ENCODE measurements at places on chromosomes 2 and 18.

DNA sequence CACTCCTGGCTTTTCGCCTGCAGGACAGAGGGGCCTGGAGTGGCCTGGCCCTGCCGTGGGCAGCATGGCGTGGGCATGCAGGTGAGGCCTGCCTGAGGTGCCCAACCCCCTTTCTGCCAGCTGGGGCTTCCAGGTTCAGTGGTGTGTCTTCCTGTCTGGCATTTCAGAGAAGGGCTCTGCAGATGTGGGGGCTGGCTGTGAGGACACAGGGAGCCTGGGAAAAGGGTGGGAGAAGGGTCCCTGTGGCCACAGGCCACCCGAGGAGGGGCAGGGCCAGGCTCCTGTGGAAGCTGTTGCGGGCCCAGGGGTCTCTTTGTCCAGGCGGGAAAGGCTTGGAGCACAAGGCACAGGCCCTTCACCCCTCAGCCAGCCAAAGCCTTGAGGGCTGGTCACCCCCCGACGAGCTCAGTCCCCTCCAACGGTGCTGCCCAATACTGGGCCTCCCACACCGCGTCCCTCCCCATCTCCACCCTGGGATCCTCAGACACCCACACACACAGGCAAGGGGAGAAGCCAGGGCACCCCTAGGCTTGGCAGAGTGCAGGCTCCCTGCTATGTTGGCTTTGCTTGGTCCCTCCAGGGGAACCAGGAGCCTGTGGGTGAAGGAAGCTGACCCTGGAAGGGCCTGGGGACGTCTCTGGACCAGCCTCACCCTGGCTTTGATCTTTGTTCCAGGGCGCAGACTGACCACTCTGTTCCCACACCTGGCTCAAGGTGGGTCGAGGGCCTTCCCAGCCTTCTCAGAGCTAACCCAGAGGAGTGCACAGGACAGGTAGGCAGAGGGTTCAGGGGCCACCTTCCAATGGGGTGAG is 3.7 kb upstream of the AQP12A start:
- DNase-seq = no peak

DNA sequence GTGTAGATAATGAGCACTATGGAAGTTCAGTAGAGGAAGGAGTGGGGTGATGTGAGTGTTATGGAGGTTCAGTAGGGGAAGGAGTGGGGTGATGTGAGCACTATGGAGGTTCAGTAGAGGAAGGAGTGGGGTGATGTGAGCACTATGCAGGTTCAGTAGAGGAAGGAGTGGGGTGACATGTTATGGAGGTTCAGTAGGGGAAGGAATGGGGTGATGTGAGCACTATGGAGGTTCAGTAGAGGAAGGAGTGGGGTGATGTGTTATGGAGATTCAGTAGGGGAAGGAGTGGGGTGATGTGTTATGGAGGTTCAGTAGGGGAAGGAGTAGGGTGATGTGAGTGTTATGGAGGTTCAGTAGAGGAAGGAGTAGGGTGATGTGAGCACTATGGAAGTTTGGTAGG is 116.3 kb upstream of the SMAD7 start:
- DNase-seq = no peak

DNA sequence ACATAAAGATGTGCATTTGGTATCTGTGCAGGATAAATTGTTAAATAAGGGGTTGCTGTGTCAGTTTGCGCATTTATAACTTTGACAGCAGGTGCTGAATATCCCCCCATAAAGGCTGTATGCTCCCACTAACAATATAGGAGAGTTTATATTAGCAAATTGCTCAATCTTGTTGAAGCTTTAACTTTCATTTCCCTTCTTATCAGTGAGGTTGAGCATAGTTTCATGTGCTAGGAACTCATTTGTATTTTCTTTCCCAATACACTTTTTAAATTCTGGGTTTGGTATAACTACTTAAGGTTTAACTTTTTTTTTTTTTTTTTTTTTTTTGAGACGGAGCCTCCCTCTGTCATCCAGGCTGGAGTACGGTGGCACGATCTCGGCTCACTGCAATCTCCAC is 89.0 kb downstream of the FAM117B start:
- no peak for DNase-seq

DNA sequence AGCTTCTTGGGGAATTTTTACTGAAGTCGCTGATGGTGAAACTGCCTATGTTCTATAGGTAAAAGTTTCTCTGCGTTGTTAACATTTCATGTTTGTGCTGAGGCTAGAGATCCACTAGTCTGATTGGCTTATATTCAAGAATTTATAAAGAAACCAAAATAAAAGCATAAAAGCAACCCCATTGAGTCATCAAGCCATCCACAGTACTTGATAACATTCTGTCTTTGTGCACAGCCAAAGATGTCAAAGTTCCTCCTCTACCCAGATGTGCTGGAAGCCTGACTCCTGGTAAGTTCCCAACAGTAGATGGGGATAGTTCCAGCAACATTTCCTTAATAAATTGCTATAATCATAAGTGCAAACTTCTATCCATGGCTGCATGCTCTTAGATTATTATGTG is 107.8 kb downstream of the TANC1 start:
- DNase-seq = no peak

- no peak for DNase-seq
Measured at GRCh38 chr18:13725566-13726231, 659 bp downstream of the FAM210A start.

DNA sequence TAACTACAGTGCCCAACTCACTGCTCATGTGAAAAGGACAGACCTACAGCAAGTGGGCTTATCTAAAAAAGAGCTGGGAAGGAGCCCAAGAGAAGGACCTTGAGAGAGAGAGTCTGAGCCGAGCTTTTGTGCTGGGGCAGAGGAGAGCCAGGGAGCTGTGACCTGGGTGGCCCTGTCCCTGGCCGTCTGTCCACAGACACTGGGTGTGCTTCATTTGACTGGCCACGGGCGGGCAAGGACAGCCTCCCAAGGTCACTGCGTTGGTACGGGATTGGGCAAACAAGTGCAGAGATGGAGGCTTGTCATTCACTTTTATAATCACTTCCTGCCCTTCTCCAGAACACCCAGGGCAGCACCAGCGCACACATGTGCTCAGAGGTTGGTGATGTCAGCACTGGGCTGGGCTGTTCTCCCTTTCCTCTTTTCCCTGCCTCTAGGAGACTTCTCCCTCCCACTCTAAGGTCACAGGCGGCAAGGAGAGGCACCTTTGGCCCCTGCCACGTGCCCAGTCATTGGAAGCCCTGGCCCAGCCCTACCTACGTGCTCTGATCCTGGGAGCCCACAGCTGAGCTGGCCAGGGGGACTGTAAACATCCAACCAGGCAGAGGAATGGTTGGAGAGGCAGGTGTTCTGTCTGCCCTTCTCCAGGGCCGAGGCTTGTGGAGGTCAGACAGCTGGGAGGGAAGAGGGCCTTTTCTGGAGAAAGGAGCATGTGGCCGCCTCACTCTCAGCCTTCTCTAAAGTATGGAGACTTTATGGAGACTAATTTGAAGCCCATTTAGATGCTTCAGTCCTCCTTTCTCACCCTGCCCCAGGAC is 6.4 kb upstream of the PSD4 start:
- peak; percentile 82 for DNase-seq

- DNase-seq = no peak
Measured at GRCh38 chr2:19914266-19914975, 12.6 kb upstream of the TTC32 start.

- no peak for DNase-seq
Measured at GRCh38 chr2:234249873-234250272, 199.4 kb downstream of the SPP2 start.

- no peak for DNase-seq
Measured at GRCh38 chr2:132860220-132860619, 190.2 kb upstream of the LYPD1 start.

DNA sequence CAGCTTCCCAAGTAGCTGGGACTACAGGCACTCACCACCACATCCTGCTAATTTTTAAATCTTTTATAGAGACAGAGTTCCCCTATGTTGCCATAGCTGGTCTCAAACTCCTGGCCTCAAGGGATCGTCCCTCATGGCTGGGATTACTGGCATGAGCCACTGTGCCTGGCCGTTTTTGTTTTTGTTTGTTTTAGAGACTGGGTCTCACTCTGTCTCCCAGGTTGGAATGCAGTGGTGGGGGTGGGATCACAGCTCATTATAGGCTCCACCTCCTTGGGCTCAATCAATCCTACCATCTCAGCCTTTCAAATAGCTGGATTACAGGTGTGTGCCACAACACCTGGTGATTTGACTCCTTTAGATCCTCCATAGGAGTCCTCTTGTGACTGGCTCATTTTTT is 19.5 kb upstream of the ZDBF2 start:
- no peak for DNase-seq

- no peak for DNase-seq
Measured at GRCh38 chr2:62669180-62669579, 36.3 kb upstream of the EHBP1 start.

DNA sequence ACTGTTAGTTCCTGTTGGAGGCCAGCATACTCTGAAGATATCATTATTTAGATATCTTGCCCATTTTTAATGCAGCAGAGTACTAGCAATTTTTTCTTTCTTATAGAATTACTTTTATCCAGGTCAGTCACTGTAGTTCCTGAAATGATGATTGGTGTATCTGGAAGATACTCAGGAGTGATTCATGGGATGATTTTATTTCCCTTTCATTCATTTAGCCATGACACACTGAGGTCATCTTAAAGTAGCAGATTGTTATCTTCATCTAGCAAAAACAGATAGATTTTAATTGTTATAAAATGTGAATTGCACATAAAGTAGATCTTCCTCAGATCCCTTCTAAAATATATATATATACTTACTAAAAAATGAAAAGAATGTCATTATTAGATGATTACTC is 109.1 kb downstream of the PIK3C3 start:
- DNase-seq = no peak

DNA sequence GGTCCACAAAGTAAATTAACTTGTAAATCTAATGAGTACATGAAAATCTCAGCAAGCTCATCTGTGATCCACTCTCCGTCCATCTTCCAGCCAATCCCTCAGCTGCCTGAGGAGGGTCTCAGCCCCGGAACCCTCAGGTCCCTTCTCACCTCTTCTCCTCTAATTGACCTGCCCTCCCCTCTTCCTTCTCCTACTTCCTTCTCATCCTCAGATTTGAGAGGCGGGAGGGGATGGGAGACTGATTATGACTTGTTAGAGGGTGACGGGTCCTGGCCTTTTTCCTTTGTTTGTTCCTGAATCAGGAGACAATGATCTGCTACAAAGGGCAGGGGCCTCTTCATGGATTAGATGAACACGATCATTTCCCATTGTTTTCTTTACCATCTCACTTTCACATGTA is 80.1 kb downstream of the CYBRD1 start:
- no peak for DNase-seq

GRCh38 chr2:27959496-27959895 is 69.0 kb downstream of the BABAM2 start:
- DNase-seq = peak; percentile 29

- no peak for DNase-seq
Measured at GRCh38 chr2:232431705-232432590, 24.0 kb upstream of the ALPI start.

DNA sequence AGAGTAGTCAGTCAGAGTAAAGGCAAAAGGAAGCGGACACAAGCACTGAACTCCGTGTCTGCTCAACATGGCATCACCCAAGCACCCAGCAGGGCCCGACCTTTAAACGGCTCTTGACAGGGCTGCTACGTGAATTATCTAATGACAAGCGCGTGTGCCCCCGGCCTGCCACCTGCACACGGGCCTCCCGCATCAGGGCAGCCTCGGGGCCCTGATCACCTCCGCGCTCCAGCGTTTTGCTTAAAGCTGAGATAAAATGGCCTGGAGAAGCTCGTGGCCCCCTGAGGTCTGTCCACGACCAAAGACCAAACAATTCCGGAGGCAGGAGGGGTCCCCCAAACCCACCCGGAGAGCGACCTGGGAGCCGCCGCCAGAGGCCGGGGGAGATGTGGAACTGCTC is 376 bp downstream of the NDUFA10 start:
- DNase-seq = no peak

GRCh38 chr2:159185401-159186130 is 100.9 kb downstream of the WDSUB1 start:
- no peak for DNase-seq

DNA sequence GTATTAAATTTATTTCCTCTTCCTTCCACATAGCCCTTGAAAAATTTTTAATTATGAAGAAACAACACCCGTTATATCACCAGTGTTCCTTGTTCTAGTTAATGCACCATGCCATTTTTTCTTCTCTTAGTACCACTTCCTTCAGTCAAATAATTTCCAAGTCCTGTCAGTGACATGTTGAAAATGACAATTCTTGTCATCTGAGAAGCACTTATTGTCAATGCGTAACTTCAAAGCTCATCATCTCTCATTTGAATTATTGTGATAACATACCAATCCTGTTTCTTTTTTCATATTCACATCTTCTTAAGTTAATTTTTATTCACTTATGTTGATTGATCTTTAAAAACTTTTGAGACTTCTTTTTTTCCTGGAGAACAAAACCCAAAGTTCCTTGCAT is 320.4 kb downstream of the ASXL3 start:
- no peak for DNase-seq

- DNase-seq = no peak
Measured at GRCh38 chr2:126748929-126749518, 93.1 kb downstream of the GYPC start.

- DNase-seq = no peak
Measured at GRCh38 chr18:52907543-52908308, 567.7 kb downstream of the DCC start.

DNA sequence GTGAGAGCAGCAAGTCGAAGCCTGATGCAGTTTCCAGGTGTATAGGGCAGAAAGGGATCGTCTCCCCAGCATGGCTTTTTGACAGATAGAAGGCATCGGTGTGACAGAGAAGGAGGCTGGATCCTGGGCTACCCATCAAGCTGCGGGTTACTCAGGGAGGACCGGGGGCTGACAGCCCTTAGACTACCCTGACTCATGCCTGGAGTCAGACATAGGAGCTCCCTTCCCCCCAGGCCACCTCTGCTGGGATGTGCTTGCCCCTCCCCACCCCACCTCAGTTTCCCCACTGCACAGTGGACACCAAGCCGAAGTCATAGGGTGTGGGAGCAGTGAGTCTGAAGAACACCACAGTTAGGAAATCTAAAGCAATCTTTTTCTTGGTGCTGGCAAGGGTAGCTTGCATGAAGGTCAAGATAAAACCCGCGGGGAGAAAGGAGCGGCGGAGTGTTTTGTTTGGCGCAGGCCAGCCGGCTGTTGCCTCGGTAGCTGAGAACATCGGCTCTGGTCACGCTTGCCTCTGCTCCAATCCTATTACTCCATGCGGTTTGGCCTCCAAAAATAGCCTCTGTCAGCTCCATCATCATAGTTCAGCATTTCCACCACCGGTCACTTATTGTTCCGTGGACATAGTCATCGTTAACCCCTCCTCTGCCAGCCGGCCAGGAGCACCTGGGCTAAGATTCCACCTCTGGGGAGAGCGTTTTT is 169.2 kb upstream of the GLI2 start:
- no peak for DNase-seq

DNA sequence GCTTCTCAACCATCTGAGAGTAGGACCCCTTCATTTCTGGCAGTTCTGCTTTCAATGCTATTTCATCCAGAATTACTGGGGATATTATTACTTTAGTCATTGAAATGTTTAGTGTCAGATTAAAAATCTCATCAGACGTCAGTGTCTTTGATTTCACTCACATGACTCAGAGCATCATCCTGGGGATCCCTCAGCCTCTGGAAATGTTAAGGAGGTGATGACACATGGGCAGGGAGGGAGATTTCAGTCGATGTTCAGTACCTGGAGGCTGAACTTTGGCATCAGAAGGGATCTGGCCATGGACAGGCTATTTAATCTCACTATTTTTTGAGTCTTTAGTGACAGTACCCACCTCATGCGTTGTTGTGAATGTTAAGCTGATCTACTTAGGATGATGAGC is 39.1 kb downstream of the OSBPL6 start:
- no peak for DNase-seq

- DNase-seq = no peak
Measured at GRCh38 chr18:41744421-41745030, 210.5 kb upstream of the PIK3C3 start.
